Pulmonary artery endothelial cell (primary cell): ENCODE measurements at places on chromosomes 5 and 9.
A peak's percentile ranks its signal among the peaks of the same experiment; 100 is the strongest.

GRCh38 chr5:17831279-17831678 is 197.0 kb downstream of the TAF11L14 start:
- no peak for DNase-seq

- no peak for DNase-seq
Observed at GRCh38 chr5:96148376-96148775, 186.7 kb upstream of the ELL2 start.

DNA sequence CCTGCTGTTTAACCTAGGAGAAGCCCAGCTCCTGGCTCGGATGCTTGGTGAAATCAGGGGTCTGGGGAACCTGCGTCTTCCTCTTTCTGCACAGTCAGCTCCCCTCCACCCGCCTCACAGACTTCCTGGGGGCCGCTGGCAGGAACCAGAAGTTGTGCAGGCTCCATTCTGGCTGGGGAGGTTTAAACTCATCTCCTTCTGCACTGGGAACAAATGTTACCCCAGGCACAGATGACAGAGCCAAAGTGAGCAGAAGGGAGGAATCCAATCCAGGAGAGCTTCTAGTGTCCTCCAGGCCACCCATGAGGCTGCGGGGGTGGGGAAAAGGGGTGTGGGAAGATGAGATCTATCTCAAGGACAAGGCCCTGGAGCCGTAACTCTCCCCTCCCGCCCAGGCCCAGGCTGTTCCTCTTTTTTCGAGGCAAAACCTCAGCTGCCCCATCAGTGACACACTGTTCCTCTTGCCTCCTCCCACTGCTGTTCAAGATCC is 31.2 kb downstream of the KCNMB1 start:
- DNase-seq: no peak

DNA sequence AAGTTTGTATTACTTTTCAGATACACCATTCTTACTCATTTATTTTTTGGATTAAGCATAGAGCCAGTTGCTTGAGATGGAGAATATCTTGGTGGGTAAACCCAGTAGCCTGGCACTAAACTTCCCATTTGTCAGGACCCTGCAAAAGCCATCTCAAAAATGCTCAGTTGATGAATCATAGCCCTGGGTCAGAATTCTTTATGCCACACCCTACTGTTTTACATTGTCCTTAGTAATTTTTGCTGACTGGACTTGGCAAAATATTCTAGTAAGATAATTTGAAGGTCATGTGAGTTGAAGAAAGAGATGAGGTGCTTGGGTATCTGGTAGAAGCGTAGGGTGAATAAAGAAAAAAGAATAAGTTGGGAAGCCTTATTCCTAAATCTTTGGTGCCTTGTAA is 50.7 kb downstream of the C7 start:
- no peak for DNase-seq

GRCh38 chr9:93020771-93021670 is 37.5 kb upstream of the SUSD3 start:
- no peak for DNase-seq

DNA sequence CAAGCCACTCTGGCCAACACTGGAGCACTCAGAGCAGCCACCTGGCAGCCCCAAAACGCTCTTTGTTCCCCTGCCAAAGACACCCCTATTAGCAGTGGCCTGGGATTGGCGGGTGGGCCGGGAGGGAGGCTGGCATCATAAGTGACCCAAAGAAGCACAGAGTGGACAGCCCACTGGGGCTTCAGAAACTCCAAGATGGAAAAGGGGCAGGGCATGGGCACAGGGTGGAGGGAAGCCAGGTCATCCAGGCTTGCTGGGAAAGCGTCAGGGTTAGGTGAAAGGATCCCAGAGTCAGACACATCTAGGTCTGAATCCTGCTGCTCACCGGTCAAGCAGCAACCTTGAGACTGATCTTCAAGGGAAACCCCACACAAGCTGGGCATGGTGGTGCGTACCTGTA is 14.8 kb downstream of the EEIG1 start:
- no peak for DNase-seq

GRCh38 chr5:96896276-96896675 is 20.0 kb downstream of the ERAP2 start:
- DNase-seq: no peak

GRCh38 chr9:6034954-6035353 is 19.5 kb upstream of the RANBP6 start:
- no peak for DNase-seq

- no peak for DNase-seq
Observed at GRCh38 chr5:76715486-76715735, 515 bp upstream of the F2R start.

DNA sequence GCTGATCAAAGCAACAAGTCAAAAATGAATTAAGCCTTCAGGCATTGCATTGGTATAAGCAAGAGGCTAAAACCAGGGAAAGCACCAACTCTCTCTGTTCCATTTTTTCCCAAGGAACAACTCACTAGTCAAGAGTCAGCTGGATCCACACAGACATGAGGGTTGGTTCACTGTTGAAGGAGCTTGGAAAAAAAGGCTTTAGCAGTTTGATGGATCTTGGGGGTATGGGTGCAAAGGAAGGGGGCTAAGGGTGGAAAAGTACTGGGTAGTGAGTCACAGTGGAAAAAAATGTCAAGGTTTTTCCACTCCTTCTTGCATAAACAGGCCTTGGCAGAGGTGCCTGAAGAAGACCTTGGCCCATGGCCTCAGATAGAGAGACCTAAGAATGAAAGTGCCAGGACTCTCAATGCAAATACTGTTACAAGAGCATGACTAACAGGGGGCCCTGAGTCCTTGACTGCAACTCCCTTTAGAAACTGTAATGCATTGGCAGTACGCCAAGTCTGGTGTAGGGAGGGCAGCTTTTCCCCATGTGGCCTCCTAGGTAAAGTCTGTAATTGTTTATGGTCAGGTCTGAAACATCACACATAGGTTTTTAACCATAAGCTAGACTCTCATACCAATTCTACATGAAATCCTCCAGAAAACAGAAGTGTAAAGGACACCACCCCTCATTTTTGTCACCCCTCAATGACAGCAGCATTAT is 23.7 kb downstream of the ACTL7A start:
- DNase-seq: peak; percentile 11

DNA sequence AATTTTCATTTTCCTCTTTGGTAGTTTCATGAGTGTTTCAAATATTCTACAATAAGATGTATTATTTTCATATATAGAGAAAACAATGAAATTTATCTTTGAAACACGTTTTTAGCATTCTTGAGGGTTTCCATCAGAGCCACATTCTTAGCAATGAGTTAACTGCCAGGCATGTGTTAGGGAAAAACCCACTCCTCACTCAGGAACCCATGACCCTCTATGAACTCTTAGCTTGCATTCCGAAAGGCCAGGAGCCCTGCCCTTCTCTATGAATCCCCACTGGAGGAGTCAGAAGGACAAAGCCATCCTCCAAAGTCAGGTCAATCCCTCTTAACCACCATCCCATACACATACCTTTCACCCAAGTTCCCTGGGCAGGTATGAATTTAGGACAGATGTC is 57.5 kb downstream of the ADAMTS12 start:
- DNase-seq: no peak
